Myocyte (in vitro differentiated cells): ENCODE measurements at places on chromosomes 3 and 15. TPM values are rescaled to one million over a fixed set of nuclear protein-coding genes. Genes with fewer than 3 reads are reported as not detected.

C3orf49 gene
- not detected in 2 replicates for total RNA-seq

PDZRN3 gene
- 70.8 and 135 TPM in 2 replicates for total RNA-seq

PIGB gene
- 8.3 and 10.6 TPM in 2 replicates for total RNA-seq

RBPMS2 gene
- total RNA-seq = not detected in 2 replicates

P2RY13 gene
- total RNA-seq = not detected in 2 replicates

MLF1 gene
- total RNA-seq = 11.7 and 13.2 TPM in 2 replicates

HACD2 gene
- 14.4 and 17.3 TPM in 2 replicates for total RNA-seq

WDR72 gene
- total RNA-seq = not detected in 2 replicates

FANCD2OS gene
- total RNA-seq = not detected in 2 replicates

AGTR1 gene
- total RNA-seq = 5.6 and 7.1 TPM in 2 replicates

CDC25A gene
- 2.2 and 2.5 TPM in 2 replicates for total RNA-seq

FEZF2 gene
- total RNA-seq = not detected in 2 replicates

ACKR2 gene
- total RNA-seq = 0.11 TPM in 1 of 2 replicates, not detected in the other

CEP152 gene
- 1.2 and 1.6 TPM in 2 replicates for total RNA-seq

SH3GL3 gene
- 0.88 TPM in 1 of 2 replicates, not detected in the other for total RNA-seq

SCAANT1 gene
- not detected in 2 replicates for total RNA-seq

FBN1 gene
- total RNA-seq = 67.1 and 81.2 TPM in 2 replicates

AGBL1 gene
- total RNA-seq = 0.21 and 3.3 TPM in 2 replicates

ALDH1A2 gene
- 2.9 and 5.9 TPM in 2 replicates for total RNA-seq

NR1I2 gene
- 0.83 TPM in 1 of 2 replicates, not detected in the other for total RNA-seq

CA12 gene
- total RNA-seq = 0.26 and 0.62 TPM in 2 replicates

SLC2A2 gene
- not detected in 2 replicates for total RNA-seq

CTXN2 gene
- not detected in 2 replicates for total RNA-seq

PLS1 gene
- 0.53 and 1.1 TPM in 2 replicates for total RNA-seq

DUOX1 gene
- not detected in 2 replicates for total RNA-seq

PLAAT1 gene
- not detected in 2 replicates for total RNA-seq

IGSF10 gene
- total RNA-seq = 0.13 and 0.26 TPM in 2 replicates

GASK1A gene
- total RNA-seq = not detected in 2 replicates

ITIH1 gene
- total RNA-seq = not detected in 2 replicates

ARGFX gene
- total RNA-seq = not detected in 2 replicates
